ENCODE measurements at places on chromosomes 13 and 19.

- no peak for DNase-seq
These were observed 591.7 kb downstream of the GPC6 start for GRCh38 chr13:93818345-93818744.

DNA sequence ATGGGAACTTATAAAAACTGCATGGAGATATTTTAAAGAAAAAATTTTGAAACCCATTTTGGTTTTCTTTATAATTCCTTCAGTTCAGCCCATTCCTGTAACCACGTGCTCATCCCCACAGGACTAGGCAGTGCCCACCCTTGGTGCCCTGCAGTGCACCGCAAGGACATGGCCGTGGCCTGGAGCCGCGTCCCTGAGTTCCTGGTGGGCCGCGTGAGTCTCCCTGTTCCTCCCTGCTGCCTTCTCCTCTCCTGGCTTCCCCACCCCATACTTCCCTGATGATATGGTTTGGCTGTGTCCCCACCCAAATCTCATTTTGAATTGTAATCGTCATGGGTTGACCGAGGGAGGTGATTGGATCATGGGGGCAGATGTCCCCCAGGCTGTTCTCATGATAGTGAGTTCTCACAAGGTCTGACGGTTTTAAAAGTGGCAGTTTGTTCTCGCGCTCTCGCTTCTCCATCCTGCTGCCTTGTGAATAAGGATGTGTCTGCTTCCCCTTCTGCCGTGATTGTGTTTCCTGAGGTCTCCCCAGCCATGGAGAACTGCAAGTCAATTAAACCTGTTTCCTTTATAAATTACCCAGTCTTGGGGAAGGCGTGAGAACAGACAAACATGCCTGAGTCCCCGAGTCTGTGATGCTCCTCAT is 31.6 kb upstream of the TFDP1 start:
- DNase-seq: no peak

GRCh38 chr13:49279885-49280284 is 32.2 kb downstream of the CDADC1 start:
- no peak for DNase-seq

DNA sequence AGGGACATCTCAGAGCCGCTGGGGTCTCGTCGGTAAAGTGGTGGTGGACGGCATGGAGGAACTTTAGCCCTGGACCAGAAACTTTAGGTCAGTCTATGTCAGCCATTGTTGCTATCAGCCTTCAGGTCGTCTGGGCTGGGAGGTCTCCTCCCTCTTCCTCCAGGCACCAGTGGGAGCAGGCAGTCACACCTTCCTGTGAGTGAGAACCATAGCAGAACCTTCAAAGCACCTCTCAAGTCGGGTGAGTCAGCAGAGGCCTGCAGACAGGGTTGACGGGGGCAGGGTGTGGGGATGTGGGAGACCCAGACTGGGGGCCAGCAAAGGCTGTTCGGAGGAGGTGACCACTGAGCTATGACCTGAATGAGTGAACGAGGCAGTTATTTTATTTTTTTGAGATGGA is 15.4 kb upstream of the SBNO2 start:
- no peak for DNase-seq

DNA sequence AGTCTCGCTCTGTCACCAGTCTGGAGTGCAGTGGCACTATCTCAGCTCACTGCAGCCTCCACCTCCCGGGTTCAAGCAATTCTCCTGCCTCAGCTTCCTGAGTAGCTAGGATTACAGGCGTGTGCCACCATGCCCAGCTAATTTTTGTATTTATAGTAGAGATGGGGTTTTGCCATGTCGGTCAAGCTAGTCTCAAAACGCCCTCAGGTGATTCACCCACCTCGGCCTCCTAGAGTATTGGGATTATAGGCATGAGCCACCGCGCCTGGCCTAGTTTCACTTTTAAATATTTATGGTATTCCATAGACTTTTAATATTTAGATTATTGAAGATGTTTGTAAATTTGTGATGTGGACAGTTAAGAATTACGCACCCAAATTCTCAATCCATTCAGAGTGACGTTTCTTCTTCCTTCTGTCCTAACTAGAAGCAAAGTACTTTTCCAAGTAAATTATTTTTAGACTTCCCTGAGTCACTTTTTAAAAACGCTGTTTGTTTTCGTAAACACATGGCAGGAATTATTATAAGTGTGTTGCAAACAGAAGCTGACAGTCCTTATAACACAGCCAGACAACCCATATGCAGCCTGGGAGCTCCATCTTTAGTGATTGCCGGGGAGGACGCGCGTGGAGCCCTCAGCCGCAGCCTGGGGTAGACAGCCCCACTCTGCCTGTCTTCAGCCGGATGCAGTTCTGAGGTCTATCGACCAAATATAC is 131.7 kb downstream of the ATP11A start:
- no peak for DNase-seq

DNA sequence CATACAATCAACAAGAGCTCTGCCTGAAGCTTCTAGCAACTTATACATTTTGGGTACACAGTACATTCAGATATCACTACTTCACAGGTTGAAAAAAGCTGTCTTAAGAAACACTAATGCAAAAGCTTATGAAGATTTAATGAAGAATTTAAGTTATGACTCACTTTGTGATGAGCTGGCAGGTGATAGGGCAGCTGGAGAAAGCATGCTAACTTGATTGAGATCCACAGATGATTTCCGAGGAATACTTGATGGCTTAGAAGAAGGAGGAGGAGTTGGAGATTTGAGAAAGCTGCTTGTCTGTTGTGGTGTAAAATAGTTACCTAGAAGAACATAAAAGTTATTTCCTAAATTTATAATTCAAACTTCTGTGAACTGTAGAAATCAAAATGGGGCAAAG is 23.3 kb downstream of the EXOSC8 start:
- no peak for DNase-seq

DNA sequence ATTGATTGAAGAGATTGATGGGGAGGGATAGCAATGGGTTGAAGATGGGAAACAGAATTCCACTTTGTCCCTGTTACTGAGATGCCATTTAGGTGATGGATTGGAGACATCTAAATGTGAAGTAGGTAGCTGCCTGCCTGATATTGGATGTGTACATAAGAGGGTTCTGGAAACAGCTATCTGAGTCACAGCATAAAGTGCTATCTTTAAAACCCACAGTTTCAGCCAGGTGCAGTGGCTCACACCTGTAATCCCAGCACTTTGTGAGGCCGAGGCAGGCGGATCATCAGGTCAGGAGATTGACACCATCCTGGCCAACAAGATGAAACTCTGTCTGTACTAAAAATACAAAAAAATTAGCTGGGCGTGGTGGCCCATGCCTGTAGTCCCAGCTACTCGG is 72.6 kb downstream of the DNAJC3 start:
- DNase-seq: no peak

- DNase-seq: no peak
These were observed 40.5 kb downstream of the RAP2A start for GRCh38 chr13:97474349-97474980.

GRCh38 chr13:60772726-60773125 is 375.7 kb downstream of the TDRD3 start:
- no peak for DNase-seq

GRCh38 chr13:19713186-19713965 is 69.4 kb downstream of the PSPC1 start:
- DNase-seq: no peak
